ENCODE measurements at places on chromosomes 3 and 15. TPM values are rescaled to one million over a fixed set of nuclear protein-coding genes. Genes with fewer than 3 reads are reported as not detected.
A peak's percentile ranks its signal among the peaks of the same experiment; 100 is the strongest.

DNA sequence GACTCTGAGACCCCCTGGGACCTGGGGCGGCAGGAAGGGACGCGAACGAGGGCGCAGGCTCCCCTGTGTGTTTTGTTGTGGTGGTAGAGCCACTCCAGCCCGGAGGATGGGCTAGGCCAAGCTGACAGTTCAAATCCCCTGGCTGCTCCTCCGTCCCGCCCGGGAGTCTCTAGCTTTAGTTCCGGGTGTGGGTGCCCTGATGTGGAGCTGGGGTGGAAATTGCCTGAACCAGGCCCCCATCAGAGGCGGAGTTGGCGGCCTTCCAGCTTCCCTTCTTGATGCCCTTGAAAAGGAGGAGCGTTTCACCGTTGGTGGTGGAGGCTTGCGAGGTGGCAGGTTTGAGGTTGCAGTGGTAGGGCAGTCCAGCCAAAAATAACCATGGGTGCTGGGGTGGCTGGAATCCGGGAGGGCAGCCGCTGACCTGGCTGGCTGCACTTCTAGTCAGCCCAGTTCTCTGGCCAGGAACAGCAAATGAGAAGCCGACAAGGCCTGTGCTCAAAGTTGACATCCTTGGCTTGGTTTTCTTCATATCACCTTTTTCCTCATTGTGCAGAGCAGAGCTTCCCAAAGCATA, 817 bp downstream of the CLK3 start:
- no peak for DNase-seq

TEX55 gene
- total RNA-seq = not detected

- DNase-seq = no peak
Measured at GRCh38 chr3:123657568-123657967, 72.7 kb upstream of the HACD2 start.

- DNase-seq = no peak
Measured at GRCh38 chr15:48719668-48720067, 74.2 kb upstream of the FBN1 start.

- DNase-seq = no peak
Measured at GRCh38 chr3:8882642-8883041, 80.6 kb downstream of the RAD18 start.

DNA sequence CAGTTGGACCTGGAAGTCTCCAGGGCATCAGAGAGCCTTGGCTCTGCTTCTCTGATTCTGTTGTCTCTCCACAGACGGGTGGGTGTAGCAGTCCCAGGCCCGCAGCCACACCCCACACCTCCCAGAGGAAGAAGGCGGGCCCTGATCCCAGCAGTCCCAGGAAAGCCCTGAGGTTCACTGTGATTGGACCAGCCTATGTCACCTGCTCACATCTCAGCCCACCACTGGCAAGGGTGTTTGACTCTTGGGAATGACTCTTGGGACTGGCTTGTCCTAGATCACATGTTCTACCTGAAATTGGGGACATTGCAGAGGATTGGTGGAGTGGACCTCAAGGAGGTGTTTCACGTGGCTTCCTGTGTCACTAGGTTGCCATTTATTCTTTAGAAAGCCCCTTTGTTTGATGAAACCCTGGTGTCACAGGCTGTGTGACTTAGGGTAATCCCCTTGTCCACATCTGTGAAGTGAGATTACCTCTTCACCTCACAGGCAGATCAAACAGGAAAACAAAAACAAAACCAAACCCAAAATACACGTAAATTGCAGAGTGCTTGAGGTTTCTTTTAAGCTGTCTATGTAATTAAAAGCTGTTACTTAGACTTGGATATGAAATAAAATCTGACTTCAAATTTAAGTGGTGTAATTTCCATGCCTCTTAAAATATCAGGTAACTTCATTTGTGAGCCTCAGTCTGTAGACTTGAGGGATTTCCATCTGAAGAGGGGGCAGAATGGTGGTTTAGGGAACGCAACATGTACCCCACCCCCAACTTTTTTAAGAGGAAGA, 26.7 kb downstream of the FLNB start:
- DNase-seq = no peak

CIAO2A gene
- total RNA-seq = 69.3 TPM

- DNase-seq = no peak
Measured at GRCh38 chr15:27223179-27223578, 252.2 kb downstream of the GABRG3 start.

- no peak for DNase-seq
Measured at GRCh38 chr3:106593381-106593780, 724.6 kb upstream of the CBLB start.

GRCh38 chr15:62880278-62880677, 162.3 kb upstream of the TPM1 start:
- no peak for DNase-seq

GRCh38 chr15:56341201-56341600, 24.0 kb upstream of the TEX9 start:
- DNase-seq = no peak

VWA5B2 gene
- total RNA-seq = 10.6 TPM

SLC24A5 gene
- total RNA-seq = not detected

- DNase-seq = no peak
Measured at GRCh38 chr3:20905210-20905805, 719.3 kb upstream of the SGO1 start.

- DNase-seq = peak; percentile 92
Measured at GRCh38 chr3:47282424-47283192, at the start of the genes KIF9 and KLHL18. TSS of gene KIF9 (minus strand) at chr3:47282799. CDS start at chr3:47277374, 5,425 bp downstream. TSS of gene KLHL18 (plus strand) at chr3:47282944. CDS start at chr3:47282966, 22 bp downstream.

TRPM1 gene
- not detected for total RNA-seq

SERINC4 gene
- 0.12 TPM for total RNA-seq

DNA sequence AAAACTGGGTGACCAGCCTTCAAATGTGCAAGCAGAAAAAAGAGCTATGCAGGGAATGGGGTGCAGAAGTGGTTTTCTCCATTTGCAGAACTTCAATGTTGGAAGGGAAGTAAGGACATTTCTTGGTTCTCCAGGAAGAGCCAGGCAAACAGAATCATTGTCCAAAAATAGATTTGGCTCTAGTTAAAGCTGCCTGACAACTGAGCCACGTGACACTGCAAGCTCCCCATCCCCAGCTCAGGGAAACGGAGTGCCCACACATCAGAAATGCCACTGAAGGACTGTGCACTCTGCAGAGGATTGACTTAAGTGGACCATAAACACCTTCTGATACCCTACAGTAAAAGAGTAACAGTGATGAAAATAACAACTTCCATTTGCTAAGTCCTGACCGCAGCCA, 195.6 kb upstream of the NSMCE3 start:
- DNase-seq = no peak

DNA sequence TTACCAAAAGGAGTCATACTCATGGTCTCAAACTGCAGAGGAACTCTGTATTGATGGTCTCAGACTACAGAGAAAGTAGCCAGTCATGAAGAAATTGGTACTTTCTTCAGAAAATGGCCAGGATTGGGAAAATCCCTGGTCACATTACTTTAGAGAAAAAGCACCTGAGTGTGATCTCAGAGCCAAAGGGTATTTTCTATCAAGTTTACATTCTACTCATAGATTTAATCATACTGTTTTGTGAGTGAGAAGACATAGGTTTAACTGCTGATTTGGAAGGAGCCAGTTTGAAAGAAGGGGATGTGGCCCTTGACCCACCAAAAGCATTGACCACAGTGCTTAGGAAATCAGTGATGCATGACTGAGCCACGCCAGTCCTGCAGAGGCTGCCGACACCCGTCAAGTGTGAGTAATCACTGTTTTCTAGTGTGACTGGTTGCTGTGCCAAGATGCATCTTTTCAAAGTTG, 203.6 kb downstream of the AKAP13 start:
- DNase-seq = peak; percentile 36

GRCh38 chr3:158727206-158728060, 4.8 kb downstream of the RARRES1 start:
- DNase-seq = peak; percentile 42

CCR4 gene
- not detected for total RNA-seq

POPDC2 gene
- total RNA-seq = 1.6 TPM

GATM gene
- total RNA-seq = 3.1 TPM

GRCh38 chr3:114879059-114880031, 267.7 kb downstream of the ZBTB20 start:
- peak; percentile 86 for DNase-seq

GRCh38 chr3:73609655-73610054, 15.1 kb downstream of the PDZRN3 start:
- no peak for DNase-seq

CACNA1D gene
- total RNA-seq = 1.1 TPM

DNA sequence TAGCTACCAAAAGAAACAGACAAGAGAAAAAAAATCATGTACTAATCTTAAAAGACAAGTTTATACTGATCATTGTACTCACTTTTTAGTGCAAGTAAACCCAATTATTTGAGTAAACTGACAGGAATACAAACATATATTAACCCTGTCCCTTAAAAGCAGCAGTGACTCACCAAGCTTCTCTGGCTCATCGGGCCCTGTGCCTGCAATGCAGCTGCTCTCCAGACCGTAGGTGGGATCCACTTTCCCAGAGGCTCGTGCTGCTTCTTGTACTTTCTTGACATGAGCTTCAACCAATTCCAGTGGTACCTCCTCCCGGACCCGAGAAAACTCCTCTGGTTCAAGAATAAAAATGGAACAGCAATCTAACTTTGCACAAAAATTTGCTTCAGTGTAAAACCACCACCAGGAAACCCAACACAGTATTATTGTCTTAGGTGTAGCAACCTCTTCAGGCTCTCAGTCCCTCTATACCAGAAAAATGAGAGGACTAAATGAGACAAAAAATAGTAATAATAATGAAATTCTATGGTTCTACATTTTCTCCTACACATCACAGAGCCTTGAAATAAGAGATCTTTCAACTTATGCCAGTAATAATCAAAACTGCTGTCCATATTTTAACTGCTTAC, 82.6 kb upstream of the CSPG5 start:
- no peak for DNase-seq

DNA sequence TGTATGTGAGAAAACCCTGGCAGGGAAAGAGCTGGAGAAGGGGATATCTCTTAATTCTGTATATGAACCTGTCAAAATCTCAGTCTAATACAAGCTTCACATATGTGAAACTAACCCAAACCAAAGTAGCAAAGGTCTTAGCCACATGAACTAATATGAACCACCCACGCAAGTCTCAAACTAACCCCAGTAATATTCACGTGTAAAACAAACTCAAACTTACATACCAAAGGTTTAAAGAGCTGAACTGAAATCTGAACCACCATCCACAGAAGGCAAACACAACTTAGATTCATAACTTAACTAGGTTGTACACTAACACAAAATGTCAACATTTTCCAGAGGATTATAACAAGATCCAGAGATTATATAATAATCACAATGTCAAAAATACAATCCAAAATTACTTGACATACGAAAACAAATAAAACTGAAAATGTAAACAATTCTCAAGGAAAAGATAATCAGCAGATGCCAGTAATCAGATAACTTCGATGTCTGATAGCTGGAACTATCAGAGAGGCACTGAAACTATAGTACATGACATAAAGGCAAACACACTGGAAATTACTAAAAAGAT, 64.1 kb downstream of the VPS13C start:
- no peak for DNase-seq

KCTD6 gene
- total RNA-seq = 12.0 TPM

DNA sequence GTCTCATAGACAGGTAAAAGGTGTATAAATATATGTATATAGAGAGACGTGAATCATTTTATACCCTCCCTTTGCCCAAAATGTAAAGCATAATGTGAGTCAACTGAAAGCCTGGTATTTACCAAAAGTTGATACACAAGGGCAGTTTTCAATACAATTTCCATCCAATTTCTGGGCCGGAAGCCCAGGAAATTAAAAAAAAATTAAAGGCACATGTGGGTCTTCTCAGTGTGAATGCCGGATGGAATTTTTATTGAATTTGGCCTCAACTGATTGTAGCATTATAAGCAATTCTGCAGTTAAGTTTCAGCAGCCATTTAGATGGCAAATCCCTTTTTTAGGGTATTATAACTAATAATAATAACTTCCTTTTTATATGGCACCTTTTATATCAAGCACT, 3.3 kb upstream of the CNTN3 start:
- no peak for DNase-seq

DNA sequence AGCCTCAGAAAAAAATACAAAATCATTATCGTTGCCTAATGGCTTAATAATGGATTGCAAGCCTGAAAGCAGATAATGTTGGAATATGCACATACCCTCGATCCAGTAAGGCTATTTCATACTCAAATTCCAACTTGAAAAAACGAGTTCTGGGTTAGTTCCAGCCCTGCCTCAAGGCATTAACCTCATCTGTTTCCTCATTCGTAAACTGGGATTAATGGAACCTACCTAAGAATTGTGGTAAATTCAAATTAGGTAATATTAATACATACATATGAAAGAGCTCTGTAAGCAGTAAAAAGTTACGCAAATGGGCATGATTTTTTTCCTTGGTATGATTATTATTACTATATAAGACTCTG, 107.5 kb downstream of the SRGAP3 start:
- DNase-seq = no peak

DNA sequence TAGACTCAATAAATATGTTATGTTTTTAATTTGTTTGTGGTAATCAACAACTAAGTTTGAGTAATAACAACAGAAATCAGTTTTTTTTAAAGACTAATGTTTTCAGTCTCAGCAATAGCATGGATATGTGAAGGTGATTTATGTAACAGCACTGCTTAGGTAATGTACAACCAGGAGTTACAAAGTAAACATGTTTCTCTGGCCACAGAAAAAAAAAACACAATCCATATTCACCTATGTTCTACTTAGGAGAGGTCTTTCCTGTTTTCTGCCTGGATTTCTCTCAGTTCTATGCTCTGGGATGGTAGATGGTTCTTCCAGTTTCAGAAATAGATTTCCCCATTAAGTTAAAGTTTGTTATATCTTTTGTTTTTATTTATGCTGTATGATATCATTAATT, 579.4 kb downstream of the SI start:
- no peak for DNase-seq

DNA sequence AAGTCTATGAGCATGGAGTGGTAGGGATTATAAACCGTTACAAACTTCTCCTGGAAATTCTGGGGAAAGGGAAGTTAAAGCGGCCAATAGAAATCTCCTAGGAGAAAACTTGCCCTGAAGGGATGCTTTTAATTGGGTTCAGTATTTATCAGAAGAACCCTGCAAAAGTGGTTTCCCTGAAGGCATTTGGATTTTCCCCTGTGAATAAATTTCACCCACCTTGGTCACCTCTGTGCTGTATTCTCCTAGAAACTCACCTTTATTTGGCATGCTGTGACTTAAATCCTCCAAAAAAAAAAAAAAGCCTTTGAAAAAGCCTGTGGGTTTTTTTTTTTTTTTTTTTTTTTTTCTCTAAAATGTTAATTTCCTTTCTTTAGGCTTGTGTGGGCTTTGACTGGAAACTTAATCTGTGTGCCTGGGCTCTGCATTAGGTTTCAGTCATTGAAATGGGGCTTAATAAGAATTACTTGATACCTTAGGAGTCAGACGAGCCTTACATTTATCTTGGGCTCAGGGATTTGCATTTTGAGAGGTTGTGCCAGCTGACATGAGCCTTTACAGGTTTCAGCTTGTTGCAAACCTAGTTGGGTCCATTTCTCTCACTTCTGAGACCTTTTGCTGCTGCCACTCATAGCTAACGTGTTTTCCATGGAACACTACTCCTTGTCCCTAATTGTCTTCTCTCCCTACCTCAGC, 22.0 kb downstream of the TGFBR2 start:
- no peak for DNase-seq

Measured in HCT116 (cell line).